Karpas-422 (cell line): ENCODE measurements at places on chromosomes 11 and 22.

DNA sequence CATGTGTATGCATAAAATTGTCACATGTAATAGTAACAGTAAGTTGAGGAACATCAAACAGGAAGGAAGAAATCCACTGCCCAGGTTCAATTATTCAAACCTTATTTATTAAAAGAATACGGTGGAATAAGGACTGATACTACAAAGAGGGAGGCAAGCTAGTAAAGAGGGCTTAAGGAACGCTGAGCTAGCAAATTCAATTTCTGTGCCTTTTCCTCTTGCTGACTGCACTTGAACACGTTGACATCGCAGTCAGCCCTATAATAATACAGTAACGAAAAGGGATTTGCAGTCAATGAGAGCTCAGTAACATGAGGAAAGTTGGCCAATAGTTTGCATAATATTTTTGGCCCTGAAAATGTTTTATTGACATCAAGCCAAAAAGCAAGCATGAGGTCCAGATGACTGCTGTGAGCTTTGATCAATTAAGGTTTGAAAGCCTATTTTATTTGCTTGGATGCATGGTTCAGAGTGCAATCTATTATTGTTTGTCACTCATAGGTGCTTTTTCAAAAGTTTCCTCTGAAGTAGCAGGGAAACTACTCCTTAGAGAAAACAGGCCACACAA, 861.8 kb downstream of the LRRC4C start:
- no peak for DNase-seq

GRCh38 chr11:96664110-96664509, 274.3 kb downstream of the JRKL start:
- DNase-seq: no peak

GRCh38 chr11:35042913-35043312, 96.1 kb upstream of the CD44 start:
- no peak for DNase-seq

DNA sequence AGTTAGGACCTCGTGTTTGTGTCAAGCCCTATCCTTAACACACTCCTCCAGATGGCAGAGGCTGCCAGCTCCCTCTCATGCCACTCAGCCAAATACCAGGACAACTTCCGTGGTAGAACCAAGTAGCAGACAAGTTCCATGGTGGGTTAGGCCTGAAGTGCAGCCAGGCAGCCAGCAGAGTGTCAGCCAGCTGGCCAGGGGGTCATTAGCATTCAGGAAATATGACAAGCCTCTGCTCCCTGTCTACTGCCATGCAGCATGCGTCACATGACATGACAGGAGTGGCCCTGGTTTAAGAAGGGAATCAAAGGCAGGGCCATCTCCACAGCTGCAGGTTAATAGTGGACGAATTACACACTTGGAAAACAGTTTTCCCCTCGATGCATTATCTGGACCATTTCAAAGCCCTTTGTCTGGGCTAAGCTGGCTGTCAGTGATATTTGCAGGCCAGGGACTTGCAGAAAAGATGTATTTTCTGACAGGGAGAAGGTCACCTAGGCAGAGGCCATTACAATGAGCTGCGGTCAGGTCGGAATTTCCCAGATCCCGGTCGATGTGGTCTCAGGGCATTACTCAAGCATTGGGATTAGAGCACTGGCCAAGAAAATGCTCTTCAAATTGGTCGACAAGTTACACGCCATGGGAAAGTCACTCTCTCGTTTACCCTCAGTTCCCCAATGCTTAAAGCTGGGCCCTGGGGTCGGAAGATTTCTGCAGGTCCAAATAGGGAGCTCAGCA, 461.7 kb upstream of the CADM1 start:
- DNase-seq: no peak
